ENCODE measurements at places on chromosomes 2 and 18. TPM values are rescaled to one million over a fixed set of nuclear protein-coding genes. Genes with fewer than 3 reads are reported as not detected.
A peak's percentile ranks its signal among the peaks of the same experiment; 100 is the strongest.

GRCh38 chr2:32427672-32428610 is 71.1 kb downstream of the BIRC6 start:
- H3K4me1 ChIP-seq: peaks cover 13% of the 10 kb centered on the region
- DNase-seq: no peak
- no peaks in the 10 kb centered on the region for H3K36me3 ChIP-seq
- H3K27ac ChIP-seq: peak overlapping the region; percentile 66
- no peaks in the 10 kb centered on the region for H3K27me3 ChIP-seq
- H3K4me3 ChIP-seq: no peak overlapping the region

The RAX gene
- total RNA-seq: not detected

DNA sequence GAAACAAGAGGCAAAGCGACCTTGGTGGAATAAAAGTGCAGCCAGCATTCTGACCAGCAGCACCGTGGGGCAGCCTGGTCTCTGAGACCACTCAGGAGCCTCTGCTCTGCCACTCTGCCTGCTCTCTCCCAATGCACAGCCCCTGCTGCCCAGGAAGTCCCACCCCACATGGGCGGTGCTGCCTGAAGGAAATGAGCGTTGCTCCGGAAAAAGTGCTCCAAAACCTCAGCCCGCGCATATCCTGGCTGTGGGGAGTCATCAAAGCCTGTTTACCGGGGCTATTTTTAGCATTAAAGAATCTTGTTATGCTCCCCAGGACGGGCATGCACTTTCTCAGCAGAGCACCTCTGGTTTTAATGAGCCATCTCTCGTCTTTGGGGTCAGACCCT is 54.5 kb downstream of the EPAS1 start:
- H3K27me3 ChIP-seq: no peaks in the 10 kb centered on the region
- H3K36me3 ChIP-seq: peaks cover 29% of the 10 kb centered on the region
- H3K27ac ChIP-seq: peak overlapping the region; percentile 34
- H3K4me3 ChIP-seq: no peak overlapping the region
- peaks cover 4% of the 10 kb centered on the region for H3K4me1 ChIP-seq

The GAL3ST2 gene
- total RNA-seq: 0.23 TPM

DNA sequence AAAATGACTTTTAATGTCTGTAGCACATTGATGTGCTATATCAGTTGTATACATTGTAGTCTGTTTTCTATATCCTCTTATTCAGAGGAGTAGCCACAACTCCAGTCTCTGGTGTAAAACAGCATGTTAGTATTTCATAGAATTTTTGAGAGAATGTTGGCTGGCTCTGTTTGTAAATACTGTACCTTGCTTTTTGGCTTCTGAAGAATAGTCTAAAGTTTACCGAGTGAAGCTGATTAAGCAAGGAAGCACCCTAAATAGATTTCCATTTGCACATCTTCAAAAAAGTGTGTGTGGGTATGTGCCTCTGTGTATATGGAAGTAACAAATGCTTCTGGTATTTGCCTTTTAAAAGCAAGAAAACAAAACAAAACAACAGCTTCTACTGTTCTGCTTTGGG is 50.5 kb downstream of the MAP4K4 start:
- peaks cover 40% of the 10 kb centered on the region for H3K4me1 ChIP-seq
- H3K27ac ChIP-seq: peak overlapping the region; percentile 54
- H3K4me3 ChIP-seq: no peak overlapping the region
- no peaks in the 10 kb centered on the region for H3K27me3 ChIP-seq
